ENCODE measurements at places on chromosomes 3 and 15. TPM values are rescaled to one million over a fixed set of nuclear protein-coding genes. Genes with fewer than 3 reads are reported as not detected.

- DNase-seq: peak; percentile 87
Observed at GRCh38 chr15:91055548-91056331, 33.3 kb upstream of the VPS33B start.

- DNase-seq: no peak
Observed at GRCh38 chr3:38268522-38268921, 2.9 kb downstream of the SLC22A13 start.

DNA sequence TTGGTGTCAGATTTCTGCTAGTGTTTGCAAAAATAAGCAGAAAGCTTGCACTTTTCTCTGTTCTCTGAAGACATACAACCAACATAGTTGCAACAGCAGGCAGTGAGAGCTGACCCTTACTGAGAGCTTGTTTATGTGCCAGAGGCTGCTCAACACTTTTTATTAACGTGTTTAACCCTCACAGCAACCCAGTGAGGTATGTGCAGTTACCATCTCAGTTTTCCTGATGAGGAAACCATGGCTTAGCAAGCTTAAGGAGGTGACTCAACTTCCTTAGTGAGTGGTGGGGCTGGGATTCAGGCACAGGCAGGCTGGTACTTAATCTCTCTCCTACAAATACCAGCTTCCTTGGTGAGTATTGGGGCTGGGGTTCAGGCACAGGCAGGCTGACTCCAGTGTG lies 158.1 kb upstream of the CTDSPL start:
- DNase-seq: no peak

- no peak for DNase-seq
Observed at GRCh38 chr15:58483376-58483775, 51.6 kb downstream of the LIPC start.

DNA sequence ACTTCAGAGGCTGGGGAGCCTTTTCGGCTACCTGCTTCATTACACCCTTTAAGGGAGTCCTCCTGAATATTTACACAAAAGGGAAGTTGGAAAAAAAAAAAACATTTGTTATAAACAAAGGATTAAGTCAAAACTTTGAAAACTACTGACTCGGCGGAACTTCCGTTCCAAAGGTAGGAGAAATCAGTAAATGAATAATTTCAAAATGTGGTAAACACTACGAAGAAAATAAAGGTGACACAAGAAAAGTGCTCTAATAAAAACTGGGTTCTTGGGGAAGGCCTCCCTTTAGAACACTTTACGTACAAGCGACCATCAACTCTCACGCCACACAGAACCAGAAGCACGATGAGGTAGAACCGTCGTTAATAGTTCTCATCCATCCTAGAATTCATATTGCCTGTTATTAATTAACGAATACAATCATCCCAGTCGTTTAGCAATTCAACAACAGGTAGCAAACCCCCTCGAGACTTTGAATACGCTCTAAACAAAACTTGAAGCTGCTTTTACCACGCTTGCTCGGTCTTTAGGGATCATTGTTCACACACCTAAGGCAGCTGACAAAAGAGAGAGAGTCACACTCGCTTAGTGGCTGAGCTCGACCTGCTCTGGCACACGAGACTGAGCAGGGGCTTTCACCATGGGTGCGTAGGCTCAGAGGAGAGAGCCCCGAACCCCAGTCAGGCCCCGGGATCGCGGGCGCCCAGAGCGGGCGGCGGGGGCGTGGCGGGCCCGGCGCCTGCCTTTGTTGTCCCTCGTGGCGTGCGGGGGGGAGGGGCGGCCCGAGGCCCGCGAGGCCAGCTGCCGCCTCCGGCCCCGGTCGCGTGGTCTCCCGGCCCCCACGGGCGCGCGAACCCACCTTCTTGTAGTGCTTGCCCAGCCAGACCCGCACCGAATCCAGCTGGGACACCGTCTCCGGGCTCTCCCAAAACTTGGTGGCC lies 680 bp downstream of the SMARCC1 start:
- DNase-seq: peak; percentile 35

DNA sequence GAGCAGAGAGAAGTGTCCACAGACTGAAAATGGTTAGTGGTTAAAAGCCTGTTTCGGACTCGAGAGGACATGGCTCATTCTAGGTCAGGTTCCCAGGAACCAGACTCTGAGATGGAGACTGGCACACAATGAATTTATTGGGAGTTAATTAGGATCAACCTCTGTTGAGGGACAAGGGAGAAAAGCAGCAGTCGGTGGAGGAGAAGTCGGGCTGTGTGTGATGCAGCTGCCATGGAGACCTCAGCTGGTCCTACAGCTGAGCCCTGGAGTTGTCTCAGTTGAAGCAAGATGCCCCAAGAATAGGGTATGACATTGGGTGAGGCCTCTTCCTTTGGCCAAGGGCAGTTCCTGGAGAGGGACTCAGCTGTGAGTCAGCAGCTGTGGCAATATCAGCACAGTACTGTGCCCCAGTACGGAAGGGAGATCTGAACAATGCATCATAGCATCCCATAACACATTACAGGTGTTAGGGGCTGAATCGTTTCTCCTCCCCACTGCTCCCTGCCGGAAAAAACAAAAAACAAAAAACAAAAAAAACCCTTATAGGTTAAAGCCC lies 105.4 kb downstream of the ABHD5 start:
- no peak for DNase-seq

- no peak for DNase-seq
Observed at GRCh38 chr3:10876661-10877060, 60.6 kb downstream of the SLC6A11 start.

PRSS50 gene
- total RNA-seq: not detected

MESP1 gene
- 0.74 TPM for total RNA-seq

RTP1 gene
- not detected for total RNA-seq

SLC22A14 gene
- not detected for total RNA-seq

TOPBP1 gene
- 66.9 TPM for total RNA-seq
